ENCODE measurements at places on chromosomes 3 and 15.

DNA sequence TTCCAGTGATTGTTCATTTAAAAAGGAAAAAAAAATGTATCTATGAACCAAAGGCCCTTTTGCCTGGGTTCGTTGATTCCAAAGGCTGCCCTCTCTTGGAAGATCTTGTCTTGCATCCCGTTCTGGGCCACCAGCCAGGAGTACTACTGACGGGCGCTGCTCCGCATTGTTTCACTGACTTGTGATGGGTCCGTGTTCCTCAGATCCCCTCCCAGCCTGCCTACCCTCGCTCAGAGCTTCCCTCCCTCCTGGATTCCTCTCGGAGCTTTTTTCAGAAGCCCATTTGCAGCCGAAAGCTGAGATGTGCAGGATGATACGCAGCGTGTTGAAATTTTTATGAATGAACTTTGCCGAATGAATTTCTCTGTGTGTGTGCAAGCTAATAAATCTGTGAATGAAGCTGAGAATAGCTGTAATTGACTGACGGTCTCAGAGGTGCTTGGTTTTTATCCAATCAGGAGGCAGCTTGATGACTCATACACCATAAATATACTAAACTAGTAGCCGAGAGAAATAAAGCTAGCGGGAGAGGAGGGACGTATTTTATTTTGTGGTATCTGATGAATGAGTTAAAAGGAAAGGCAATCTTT lies at the start of gene SHC4:
SHC4 (minus strand) TSS at position 396 of the 590 bp plus-strand sequence. CDS start 904 bp downstream, outside the sequence.
- DNase-seq = no peak

DNA sequence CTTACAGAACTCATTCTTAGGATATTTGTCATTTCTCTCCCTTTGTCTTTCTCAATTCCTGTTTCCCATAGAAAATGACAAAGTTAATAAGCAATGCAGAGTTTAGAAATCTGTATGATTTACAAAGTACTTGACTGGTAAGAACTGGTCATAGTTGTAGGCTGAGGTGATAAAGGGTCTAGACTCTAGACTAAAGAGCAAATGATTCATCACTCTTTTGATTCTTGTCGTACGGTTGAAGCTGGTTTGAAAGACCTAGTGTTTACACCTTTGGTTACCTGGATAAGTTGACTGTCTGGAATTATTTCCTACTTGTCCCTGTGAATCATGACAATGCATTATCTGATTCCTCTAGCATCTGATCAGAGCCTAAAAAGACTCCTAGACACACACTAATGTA lies 58.9 kb upstream of the TP63 start:
- DNase-seq = no peak

DNA sequence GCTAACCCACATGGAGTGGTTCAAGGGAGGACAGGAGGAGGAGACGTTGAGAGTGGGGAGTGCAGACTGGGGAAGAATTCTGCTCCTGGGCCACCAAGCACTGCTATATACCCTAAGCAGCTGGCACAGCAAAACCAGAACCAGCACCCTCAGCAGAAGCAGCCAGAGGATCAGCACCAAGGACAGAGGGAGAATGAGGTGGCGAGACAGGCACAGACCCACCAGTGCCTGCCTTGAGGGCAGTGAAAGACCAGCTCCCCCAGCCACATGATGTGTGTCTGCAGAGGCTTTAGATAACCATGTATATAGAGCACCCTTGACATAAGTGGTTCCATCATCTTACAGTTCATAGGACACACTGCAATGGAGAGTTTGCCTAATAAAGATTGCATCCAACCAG lies 319.0 kb downstream of the GABRB3 start:
- no peak for DNase-seq

GRCh38 chr3:160973067-160973809 lies 131.9 kb downstream of the B3GALNT1 start:
- DNase-seq = no peak

DNA sequence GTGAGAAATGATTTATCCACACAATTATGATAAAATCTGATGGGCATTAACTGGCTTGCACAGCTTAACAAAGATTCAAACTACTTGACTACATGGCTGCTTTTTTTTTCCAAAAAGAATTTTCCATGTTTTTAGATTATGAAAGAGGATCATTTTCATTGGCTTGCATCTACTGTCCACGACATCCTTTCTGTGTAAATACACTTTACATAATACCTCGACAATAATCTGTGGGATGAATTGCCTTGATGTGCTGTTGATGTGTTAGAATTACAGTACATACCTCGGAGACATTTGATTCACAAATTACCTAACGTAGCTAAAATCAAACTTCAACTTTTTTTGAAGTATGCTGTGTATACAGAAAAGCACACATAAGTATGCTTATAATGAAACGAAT lies 104.4 kb downstream of the PPP2R3A start:
- no peak for DNase-seq

GRCh38 chr3:39423436-39423970 lies 17.0 kb downstream of the RPSA start:
- DNase-seq = no peak

All from stimulated activated CD8-positive, alpha-beta memory T cell treated with anti-CD3 and anti-CD28 coated beads, Interleukin-4, amount 100 ng/mL, for 4 hours (primary cell).